ENCODE measurements at places on chromosomes 1 and 21. TPM values are rescaled to one million over a fixed set of nuclear protein-coding genes. Genes with fewer than 3 reads are reported as not detected.

Gene SPRR4
- 1.9 TPM for polyA plus RNA-seq

GRCh38 chr1:180181048-180181447 lies 26.4 kb downstream of the QSOX1 start:
- no peak overlapping the region for H3K27ac ChIP-seq
- no peak for DNase-seq
- H3K27me3 ChIP-seq, result no peaks in the 10 kb centered on the region

GRCh38 chr1:71039661-71040262 lies 7.9 kb downstream of the PTGER3 start:
- DNase-seq, result no peak
- no peaks in the 10 kb centered on the region for H3K27me3 ChIP-seq
- no peaks in the 10 kb centered on the region for H3K36me3 ChIP-seq

DNA sequence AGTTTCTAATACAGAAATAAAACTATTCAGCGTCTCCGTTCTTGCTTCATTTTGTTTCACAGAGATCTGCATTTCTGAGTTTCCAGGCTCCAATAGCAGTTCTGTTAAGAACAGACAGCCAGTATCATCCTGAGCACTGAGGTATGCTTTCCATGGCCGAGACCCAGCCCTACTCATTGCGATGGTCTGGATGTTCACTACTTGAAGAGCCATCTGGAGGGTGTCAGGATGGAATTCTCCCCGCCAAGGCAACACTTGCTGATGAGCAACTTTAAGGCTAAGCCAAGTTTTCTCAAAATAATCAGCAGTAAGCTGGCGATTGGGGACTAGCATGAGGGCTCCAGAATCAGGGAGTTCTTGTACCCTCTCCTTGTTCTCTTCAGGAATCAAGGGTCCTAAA lies 7.7 kb upstream of the BCL2L15 start:
- peaks cover 7% of the 10 kb centered on the region for H3K36me3 ChIP-seq
- no peak overlapping the region for H3K27ac ChIP-seq
- DNase-seq, result no peak
- H3K4me3 ChIP-seq, result no peak overlapping the region
- no peaks in the 10 kb centered on the region for H3K4me1 ChIP-seq

- H3K27ac ChIP-seq, result no peak overlapping the region
- H3K27me3 ChIP-seq, result peaks cover 8% of the 10 kb centered on the region
- H3K4me3 ChIP-seq, result no peak overlapping the region
- DNase-seq, result no peak
- H3K4me1 ChIP-seq, result peaks cover 9% of the 10 kb centered on the region
- no peaks in the 10 kb centered on the region for H3K36me3 ChIP-seq
These were observed 3.8 kb downstream of the MXRA8 start for GRCh38 chr1:1354271-1355247.

Gene CASP9
- 4.4 TPM for polyA plus RNA-seq

GRCh38 chr1:50095716-50096115 lies 13.0 kb upstream of the ELAVL4 start:
- H3K4me3 ChIP-seq, result no peak overlapping the region
- H3K27me3 ChIP-seq, result no peaks in the 10 kb centered on the region
- no peak overlapping the region for H3K27ac ChIP-seq
- no peaks in the 10 kb centered on the region for H3K36me3 ChIP-seq

- peaks cover 38% of the 10 kb centered on the region for H3K36me3 ChIP-seq
- no peak overlapping the region for H3K4me3 ChIP-seq
These were observed 30.0 kb downstream of the ZBTB17 start for GRCh38 chr1:15945832-15946448.

DNA sequence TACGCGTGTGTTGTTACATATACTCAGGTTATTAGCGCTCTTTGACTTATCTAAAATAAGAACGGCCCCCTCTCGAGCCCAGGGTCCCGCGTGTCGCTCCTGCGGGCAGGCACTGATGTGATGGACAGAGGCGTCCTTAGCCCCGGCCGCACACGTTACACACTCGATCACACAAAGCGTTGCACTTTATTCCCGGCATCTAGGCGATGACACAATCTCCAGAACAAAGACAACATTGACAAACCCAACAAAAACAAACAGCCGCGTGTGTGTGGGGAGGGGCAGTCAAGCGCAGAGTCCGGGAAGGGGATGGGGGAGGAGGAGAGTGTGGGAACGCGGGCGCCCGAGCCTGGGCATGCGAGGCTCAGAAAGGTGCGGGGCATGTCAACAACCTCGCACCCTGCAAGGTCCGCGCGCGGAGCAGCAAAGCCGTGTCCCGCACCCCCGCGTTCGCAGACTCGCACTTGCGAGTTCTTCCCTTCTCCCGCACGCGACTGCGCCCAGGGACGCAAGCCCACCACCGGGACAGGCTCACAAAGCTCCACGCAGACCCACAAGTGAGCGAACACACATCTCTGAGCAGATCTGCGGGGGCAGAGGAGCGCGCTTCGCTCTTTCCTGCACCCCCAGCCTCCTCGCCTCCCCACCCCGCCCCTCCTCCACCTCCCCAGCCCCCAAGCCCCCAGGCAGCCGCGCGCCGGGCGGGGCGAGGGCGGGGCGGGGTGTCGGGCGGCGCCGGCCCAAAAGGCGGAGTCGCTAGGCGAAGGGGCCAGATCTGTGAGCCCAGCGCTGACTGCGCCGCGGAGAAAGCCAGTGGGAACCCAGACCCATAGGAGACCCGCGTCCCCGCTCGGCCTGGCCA lies at the start of gene EFNA1:
Gene EFNA1, plus strand, starts transcription at position 772 of the 862 bp plus-strand sequence. CDS start 102 bp downstream, outside the sequence.
- peak within 1 kb of the TSS; percentile 89 for H3K4me3 ChIP-seq
- no peak for DNase-seq
- peak within 1 kb of the TSS; percentile 99 for H3K27ac ChIP-seq
- H3K4me1 ChIP-seq, result peaks cover 64% of the 10 kb centered on the region

DNA sequence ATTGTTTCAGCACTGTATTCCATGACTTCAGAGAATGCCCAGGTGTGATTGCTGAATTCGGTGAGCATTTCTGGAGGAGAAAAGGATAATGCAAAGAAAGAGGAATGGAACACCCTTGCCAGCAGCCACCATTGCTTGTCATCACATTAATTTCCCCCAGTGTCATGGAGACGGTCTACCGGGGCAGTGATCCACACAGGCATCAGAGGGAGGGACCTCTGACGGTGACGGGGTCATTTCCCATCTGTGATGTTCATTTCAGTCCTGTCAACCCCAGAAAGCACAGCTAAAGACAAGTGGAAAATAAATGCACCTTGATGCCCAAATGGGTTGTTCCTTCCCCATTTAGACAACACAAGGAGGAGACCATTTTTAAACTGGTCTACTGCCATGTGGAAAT lies 376.4 kb downstream of the PCP4 start:
- no peak overlapping the region for H3K4me3 ChIP-seq
- no peaks in the 10 kb centered on the region for H3K4me1 ChIP-seq
- no peak for DNase-seq
- no peaks in the 10 kb centered on the region for H3K27me3 ChIP-seq
- H3K27ac ChIP-seq, result no peak overlapping the region

Gene GUCA2B
- polyA plus RNA-seq, result not detected

Gene RNF186
- polyA plus RNA-seq, result not detected

GRCh38 chr1:29948581-29948980 lies 712.3 kb downstream of the PTPRU start:
- no peak overlapping the region for H3K27ac ChIP-seq
- H3K4me1 ChIP-seq, result no peaks in the 10 kb centered on the region
- no peak overlapping the region for H3K4me3 ChIP-seq
- no peak for DNase-seq

DNA sequence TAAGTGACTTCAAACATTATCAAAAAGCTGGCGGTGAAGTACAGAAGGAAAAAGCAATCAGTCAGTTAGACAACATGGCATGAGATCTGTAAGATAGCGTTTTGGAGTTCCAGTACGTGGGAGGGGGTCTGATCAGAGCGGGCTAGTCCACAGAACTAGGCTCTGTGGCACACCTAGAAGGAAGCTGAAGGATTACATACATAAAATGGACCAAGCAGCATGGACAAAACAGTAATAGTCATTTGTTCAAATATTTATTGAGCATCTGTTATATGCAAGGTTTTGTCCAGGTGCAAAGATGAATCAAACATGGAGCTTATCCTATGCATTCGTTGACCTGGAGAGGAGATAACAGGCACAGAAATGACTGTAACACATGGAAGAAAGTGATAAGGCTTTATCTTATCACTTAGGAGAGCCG lies 22.9 kb upstream of the PLA2G2E start:
- peaks cover 6% of the 10 kb centered on the region for H3K4me1 ChIP-seq
- H3K27ac ChIP-seq, result no peak overlapping the region
- DNase-seq, result no peak
- H3K36me3 ChIP-seq, result no peaks in the 10 kb centered on the region
- no peaks in the 10 kb centered on the region for H3K27me3 ChIP-seq
- H3K4me3 ChIP-seq, result no peak overlapping the region

GRCh38 chr1:58780836-58781452 lies 2.9 kb downstream of the JUN start:
- H3K27me3 ChIP-seq, result no peaks in the 10 kb centered on the region
- DNase-seq, result no peak
- H3K4me3 ChIP-seq, result peak overlapping the region; percentile 89
- H3K4me1 ChIP-seq, result peaks cover 20% of the 10 kb centered on the region

DNA sequence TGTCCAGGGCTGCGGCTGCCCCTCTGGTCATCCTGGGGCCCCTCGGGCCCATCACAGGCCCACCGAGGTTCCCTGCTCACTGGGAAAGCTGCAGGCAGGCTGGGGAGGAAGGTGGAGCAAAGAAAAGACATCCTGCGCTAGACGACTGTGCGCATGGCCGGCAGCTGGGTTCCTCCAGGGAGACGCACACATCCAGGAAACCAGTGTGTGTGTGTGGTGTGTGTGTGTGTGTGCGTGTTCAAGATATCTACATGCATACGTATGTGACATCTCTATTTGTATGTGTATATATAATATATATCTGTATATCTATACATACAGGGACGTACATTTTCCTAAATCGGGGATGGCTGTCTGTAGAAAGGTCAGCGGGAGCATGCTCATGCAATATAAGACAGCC lies 63.7 kb downstream of the ACOT7 start:
- H3K27ac ChIP-seq, result no peak overlapping the region
- peaks cover 30% of the 10 kb centered on the region for H3K4me1 ChIP-seq
- no peak overlapping the region for H3K4me3 ChIP-seq
- H3K27me3 ChIP-seq, result no peaks in the 10 kb centered on the region
- H3K36me3 ChIP-seq, result peaks cover 41% of the 10 kb centered on the region

GRCh38 chr1:181033799-181034451 lies at the start of gene MR1:
MR1 (plus strand) TSS chr1:181033983; CDS start chr1:181034008, 25 bp downstream.
- peak within 1 kb of the TSS; percentile 85 for H3K4me3 ChIP-seq
- peaks cover 23% of the 10 kb centered on the region for H3K4me1 ChIP-seq
- no peaks in the 10 kb centered on the region for H3K27me3 ChIP-seq
- no peak for DNase-seq
- peak within 1 kb of the TSS; percentile 85 for H3K27ac ChIP-seq

GRCh38 chr1:97190326-97190725 lies 468.7 kb downstream of the PTBP2 start:
- no peak overlapping the region for H3K27ac ChIP-seq
- H3K36me3 ChIP-seq, result no peaks in the 10 kb centered on the region
- no peak overlapping the region for H3K4me3 ChIP-seq
- H3K4me1 ChIP-seq, result peaks cover 12% of the 10 kb centered on the region
- no peaks in the 10 kb centered on the region for H3K27me3 ChIP-seq

Gene AADACL3
- polyA plus RNA-seq, result not detected

DNA sequence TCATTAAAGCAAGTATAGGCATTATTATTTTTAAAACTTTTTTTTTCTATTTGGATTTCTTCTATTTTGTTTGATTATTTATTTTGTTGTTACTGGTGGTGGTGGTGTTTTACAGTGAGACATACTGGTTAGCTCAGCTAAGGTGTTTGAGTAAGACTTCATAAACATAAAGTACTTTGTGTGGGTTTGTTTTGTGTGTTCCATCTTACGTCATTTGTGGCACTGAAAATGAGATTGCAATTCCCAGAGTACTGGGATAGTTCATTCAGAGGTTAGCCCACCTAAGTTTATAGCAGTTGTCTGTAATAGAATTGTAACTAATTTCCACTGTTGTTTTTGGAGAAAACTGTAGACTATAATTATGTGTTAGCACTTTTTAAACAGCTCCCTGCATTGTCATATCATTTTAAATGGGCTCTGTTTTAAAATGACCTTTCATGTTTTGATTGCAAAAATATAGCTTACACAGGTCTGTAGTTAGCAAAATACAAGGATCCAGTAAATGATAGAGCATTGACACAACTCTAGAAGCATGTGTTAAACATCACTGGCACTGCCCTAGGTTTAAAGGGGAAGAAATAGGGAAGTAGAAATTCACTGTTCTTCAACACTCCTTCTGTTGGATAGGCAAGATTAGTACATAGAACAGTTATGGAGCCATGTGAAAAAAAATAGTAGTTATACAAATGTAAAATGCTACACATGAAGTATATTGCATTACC lies 171.7 kb downstream of the NFIA start:
- H3K27ac ChIP-seq, result peak overlapping the region; percentile 80
- H3K36me3 ChIP-seq, result no peaks in the 10 kb centered on the region
- no peaks in the 10 kb centered on the region for H3K27me3 ChIP-seq
- no peak overlapping the region for H3K4me3 ChIP-seq
- peaks cover 32% of the 10 kb centered on the region for H3K4me1 ChIP-seq

DNA sequence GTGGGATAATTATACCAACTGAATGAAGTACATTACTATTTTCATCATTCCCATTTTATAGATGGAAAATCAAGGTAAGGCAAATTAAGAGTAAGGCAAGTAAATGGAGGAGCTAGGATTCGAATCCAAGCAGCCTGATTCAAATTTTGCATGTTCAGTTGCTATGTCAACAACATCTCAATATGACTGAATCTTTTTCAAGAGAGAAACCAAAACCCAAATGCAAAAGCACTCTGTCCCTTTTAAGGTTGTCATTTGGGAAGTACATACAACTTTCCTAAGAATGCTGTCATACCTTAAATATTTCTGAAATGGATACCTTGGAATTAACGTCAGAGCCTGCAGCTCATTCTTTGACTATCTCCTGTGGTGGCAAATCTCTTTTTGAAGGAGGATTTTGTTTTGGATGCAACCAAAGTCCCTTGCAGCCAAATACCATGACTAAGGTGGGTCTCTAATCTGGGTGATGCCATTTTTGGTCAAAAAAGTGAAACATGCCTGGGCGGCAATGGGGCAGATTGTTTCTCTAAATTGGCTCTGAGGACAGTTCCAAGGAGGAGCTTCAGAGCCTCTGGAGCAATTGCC lies 25.4 kb downstream of the ADAMTS1 start:
- no peak for DNase-seq
- H3K4me3 ChIP-seq, result no peak overlapping the region
- no peaks in the 10 kb centered on the region for H3K36me3 ChIP-seq
- no peak overlapping the region for H3K27ac ChIP-seq
- H3K27me3 ChIP-seq, result no peaks in the 10 kb centered on the region

DNA sequence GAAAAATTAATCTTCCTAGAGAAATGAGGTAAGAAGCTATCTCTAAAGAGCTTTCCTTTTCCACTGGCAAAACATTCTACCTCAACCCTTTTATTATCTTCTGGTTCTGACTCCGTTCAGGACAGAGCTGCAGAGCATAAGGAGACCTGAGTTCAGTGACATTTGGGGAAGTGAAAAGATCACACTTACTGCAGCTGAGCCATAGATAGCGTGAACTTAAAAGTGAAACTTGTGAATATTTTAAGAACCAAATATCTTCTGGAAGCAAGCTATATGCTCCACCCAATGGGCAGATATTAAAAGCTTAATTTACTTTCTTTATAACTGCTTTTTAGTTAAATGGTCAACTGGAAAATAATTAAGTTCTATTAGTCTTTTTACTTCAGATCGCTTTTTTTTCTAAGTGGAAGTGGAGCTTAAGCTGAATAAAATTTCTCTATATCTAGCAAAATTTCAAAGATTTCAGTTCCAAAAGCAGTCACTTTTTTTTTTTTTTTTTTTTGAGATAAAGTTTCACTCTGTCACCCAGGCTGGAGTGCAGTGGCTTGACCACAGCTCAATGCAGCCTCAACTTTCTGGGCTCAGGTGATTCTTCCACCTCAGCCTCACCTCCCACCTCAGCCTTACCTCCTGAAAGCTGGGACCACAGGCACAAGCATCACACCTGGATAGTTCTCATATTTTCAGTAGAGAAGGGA lies 11.9 kb downstream of the PTPN22 start:
- H3K27ac ChIP-seq, result no peak overlapping the region
- peaks cover 33% of the 10 kb centered on the region for H3K4me1 ChIP-seq
- no peak overlapping the region for H3K4me3 ChIP-seq
- H3K27me3 ChIP-seq, result no peaks in the 10 kb centered on the region
- DNase-seq, result no peak
- no peaks in the 10 kb centered on the region for H3K36me3 ChIP-seq

All from keratinocyte (primary cell).